Bone marrow (tissue), 2 donors: ENCODE measurements at places on chromosomes 5 and 9.

DNA sequence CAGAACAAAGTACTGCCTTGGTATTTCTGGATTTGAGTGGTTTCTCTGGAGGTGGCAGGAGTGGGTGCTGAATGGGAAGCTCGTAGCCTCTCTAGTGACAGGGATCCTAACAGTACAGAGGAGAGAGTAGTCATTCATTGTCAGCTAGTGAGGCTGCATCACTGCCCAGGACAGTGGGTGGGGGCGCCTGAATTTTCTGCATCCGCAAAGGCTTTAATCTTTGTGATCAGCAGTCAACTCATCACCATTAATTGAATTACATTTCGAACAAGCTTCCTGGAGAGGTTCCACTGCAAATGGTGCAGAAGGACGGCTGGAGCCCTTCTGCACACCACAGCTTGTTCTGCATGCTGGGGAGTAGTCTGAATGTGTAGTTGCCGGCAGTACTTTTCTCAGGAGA, 77.5 kb downstream of the HSPA4 start:
- DNase-seq, result no peak

DNA sequence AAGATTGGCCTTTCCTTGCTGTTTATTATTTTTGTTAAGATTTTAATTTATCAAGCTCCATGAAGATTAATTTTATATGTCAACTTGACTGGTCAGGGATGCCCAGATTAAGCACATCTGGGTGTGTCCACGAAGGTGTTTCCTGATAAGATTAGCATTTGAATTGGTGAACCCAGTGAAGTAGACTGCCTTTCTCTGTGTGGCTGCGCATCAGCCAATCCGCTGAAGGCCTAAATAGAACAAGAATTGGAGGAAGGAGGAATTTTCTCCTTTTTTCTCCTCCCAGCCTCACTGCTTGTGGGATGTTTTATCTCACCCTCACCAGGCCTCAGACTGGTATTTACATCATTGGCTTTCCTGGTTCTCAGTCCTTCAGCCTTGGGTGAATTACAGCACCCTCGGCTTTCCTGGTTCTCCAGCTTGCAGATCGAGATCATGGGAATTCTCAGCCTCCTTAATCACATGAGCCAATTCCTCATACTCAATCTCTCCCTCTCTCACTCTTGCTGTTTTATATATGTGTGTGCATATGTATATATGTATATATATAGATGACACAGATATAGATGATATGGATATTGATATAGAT, 135.4 kb upstream of the SPEF2 start:
- DNase-seq, result no peak

- DNase-seq, result no peak
Measured at GRCh38 chr9:86783884-86784283, 163.4 kb downstream of the GAS1 start.

DNA sequence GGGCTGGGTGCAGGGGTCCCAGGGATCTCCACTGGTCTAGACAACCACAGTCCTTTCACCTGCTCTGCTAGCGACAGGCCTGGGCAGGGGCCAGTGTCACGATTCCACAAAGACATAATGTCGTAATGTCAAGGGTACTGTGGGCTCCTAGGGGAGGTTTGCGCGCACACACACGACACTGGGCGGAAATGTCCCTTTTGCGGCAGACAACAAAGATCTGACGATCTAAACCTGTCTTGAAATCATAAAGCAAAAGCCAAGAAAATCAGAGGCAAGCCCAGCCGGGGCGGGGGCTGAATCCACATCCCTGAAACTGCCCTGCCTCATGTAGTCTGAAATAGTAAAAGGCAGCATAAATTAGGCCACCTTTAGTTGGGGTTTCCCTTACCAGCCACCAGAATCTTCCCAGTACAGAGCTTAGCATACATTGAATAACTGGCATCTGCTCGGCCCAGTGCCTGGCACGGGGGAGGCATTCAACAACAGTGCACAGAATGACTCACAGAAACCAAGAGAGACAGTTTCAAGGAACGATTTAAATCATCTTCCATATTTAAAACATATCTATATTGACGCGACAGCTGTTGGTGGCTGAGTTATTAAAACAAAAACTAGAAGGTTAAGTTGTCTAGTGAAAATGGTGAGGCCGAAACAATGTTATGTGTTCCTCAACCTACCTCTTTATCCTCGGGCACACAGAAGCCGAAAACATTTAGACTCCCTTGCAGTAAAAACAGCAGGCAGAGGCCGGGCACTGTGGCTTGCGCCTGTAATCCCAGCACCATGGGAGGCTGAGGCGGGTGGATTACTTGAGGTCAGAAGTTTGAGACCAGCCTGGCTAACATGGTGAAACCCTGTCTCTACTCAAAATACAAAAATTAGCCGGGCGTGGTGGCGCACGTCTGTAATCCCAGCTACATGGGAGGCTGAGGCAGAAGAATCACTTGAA, 151.0 kb downstream of the MYO10 start:
- DNase-seq, result no peak

GRCh38 chr9:106035806-106036205, 341.5 kb downstream of the TMEM38B start:
- no peak for DNase-seq

DNA sequence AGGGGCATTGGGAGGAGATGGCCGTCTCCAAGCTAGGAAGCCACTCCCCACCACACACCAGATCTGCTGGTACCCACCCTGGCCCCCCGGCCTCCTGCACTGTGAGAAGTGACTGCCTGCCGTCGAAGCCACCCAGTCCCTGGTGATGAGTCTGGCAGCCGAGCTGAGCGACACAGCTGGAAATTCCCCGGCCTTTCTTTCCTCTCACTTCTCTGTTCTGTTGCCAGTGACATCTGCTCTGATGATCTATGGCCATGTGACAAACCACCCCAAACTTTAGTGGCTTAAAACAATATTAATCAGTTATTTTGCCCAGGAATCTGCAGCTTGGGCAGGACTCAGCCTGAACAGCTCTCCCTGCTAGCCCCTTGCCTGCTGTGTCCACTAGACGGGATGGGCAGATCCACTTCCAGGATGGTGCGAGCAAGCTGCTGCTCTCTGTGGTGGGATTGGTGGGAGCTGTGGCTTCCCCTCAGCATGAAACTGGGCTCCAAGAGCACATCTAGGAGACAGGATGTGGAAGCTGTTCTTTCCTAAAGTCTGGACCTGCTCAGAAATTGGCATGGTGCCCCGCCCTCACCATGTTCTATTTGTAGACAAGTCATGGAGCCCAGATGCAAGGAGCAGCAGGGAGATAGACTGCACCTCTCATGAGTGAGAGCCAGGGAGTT, 211.2 kb downstream of the GADD45G start:
- DNase-seq, result no peak

DNA sequence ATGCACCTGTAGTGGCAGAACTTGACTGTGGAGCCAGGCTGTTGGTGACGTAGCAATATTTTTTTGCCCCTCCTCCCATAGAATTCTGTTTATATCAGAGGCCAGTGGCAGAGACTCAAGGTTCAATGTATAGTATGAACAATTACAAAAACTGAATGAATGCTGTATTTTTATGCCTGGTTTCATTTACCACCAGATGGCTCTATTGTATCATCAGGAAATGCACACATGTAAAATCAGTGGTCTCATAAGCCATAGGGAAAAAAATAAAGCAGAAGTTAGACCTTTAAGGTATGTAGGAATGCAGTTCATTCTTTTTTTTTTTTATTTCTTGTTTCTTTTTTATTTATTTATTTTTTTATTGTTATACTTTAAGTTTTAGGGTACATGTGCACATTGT, 43.6 kb downstream of the CCDC192 start:
- DNase-seq, result no peak

- no peak for DNase-seq
Measured at GRCh38 chr9:110580850-110581249, 1.3 kb upstream of the SVEP1 start.
